ENCODE measurements at places on chromosomes 12 and 14. TPM values are rescaled to one million over a fixed set of nuclear protein-coding genes. Genes with fewer than 3 reads are reported as not detected.

Gene DPY19L2
- polyA plus RNA-seq: 14.1 TPM

Gene SLC10A1
- polyA plus RNA-seq: not detected

Gene PTPN6
- 7.1 TPM for polyA plus RNA-seq

Gene TAS2R9
- not detected for polyA plus RNA-seq

Gene LBHD2
- not detected for polyA plus RNA-seq

Gene TMCC3
- polyA plus RNA-seq: 18.0 TPM

Gene STYX
- 14.0 TPM for polyA plus RNA-seq

Gene ITPK1
- 21.2 TPM for polyA plus RNA-seq

Gene KCNH5
- 0.05 TPM for polyA plus RNA-seq

Gene FAIM2
- 14.0 TPM for polyA plus RNA-seq

Gene ATP23
- polyA plus RNA-seq: 11.3 TPM

Gene KLRC1
- polyA plus RNA-seq: 0.62 TPM

Gene CCDC196
- not detected for polyA plus RNA-seq

Gene GARIN6
- polyA plus RNA-seq: not detected

Gene FAM222A
- polyA plus RNA-seq: 6.5 TPM

Gene SERPINA5
- polyA plus RNA-seq: 0.08 TPM

Gene BCL7A
- 14.7 TPM for polyA plus RNA-seq

Gene SLC6A13
- polyA plus RNA-seq: 1.6 TPM

Gene KCNMB4
- 19.8 TPM for polyA plus RNA-seq

Gene GPR162
- 15.3 TPM for polyA plus RNA-seq

Gene ARHGEF25
- 47.9 TPM for polyA plus RNA-seq

Gene RHOJ
- polyA plus RNA-seq: 23.4 TPM

Gene RHEBL1
- 1.4 TPM for polyA plus RNA-seq

Gene SELPLG
- polyA plus RNA-seq: 5.3 TPM

Gene BBS10
- 16.3 TPM for polyA plus RNA-seq

Gene CEP83
- polyA plus RNA-seq: 18.4 TPM

Gene FOXG1
- polyA plus RNA-seq: 0.03 TPM

Gene RNASE3
- 0.19 TPM for polyA plus RNA-seq

Gene CCDC60
- not detected for polyA plus RNA-seq

Gene RESF1
- polyA plus RNA-seq: 30.9 TPM

Gene SPTB
- polyA plus RNA-seq: 110 TPM

Gene RASSF3
- 50.9 TPM for polyA plus RNA-seq

Gene APEX1
- 136 TPM for polyA plus RNA-seq

Gene NGB
- not detected for polyA plus RNA-seq

Gene TAS2R50
- not detected for polyA plus RNA-seq

Gene KRT74
- 0.12 TPM for polyA plus RNA-seq

Gene CLEC9A
- 0.54 TPM for polyA plus RNA-seq

Gene GRIN2B
- polyA plus RNA-seq: 0.16 TPM

Gene LRTM2
- polyA plus RNA-seq: 0.11 TPM

Gene ARMH4
- 12.6 TPM for polyA plus RNA-seq

Gene ETFBKMT
- 2.2 TPM for polyA plus RNA-seq

Gene KRT3
- not detected for polyA plus RNA-seq

Gene AGAP2
- polyA plus RNA-seq: 10.1 TPM

Gene DEPDC4
- 1.7 TPM for polyA plus RNA-seq
